ENCODE measurements at places on chromosomes 4 and X.

DNA sequence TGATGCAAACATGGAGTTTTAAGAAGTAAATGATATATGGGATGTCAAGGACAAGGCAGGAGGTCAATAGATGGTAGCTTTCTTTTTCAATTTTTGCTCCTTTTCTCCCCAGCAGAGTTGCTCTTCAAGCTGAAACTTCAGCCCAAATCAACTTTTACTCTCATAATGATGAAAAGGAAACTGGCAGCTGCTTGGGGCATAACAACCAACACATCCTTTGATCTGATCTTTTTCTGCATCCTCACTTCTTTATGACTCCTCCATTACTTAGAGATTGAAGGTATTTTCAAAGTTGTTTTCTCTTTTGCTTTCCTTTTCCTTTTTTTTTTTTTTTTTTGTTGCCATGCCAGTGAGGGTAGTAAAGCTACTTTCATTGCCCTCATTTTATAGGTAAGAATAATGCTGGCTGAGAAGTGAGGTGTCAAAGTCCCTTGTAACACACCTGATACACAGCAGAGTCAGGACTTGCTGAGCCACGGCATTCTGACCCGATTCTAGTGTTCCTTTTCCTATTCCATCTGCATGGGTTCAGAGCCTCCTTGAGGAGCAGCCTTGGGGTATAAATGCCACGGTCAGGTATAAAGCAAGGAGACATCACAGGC is 26.9 kb downstream of the SLC2A9 start:
- no peak for DNase-seq

GRCh38 chr4:24968992-24969391 is 56.1 kb upstream of the CCDC149 start:
- no peak for DNase-seq

- no peak for DNase-seq
These were observed 1.1 kb downstream of the ZNF141 start for GRCh38 chr4:338759-339097.

- DNase-seq, result no peak
These were observed 2.7 kb upstream of the PDGFC start for GRCh38 chr4:156974264-156974663.

GRCh38 chrX:39759526-39760224 is 338.1 kb downstream of the BCOR start:
- DNase-seq, result no peak

DNA sequence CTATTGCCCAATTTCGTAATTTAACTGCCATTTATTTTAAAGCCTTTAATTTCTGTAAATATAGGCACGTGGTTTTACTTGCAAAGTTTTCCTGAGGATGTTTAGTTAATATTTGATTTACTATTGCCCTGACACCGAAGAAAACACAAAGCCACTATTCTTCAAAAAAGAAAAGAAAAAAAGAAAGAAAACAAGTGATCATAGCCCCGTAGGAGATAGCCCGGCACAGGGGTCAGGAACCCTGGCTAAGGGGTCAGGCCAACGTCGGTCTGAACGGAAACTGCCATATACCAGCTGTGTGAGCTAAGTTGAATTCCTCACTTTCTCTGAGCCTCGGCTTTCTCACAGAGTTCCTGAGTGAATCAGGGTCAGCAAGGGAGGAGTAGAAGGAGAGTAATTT is 17.7 kb upstream of the LAMP2 start:
- no peak for DNase-seq

Data from NCI-H510A (cell line).